OCI-M1 (cell line): ENCODE measurements at places on chromosomes 2 and 18.

DNA sequence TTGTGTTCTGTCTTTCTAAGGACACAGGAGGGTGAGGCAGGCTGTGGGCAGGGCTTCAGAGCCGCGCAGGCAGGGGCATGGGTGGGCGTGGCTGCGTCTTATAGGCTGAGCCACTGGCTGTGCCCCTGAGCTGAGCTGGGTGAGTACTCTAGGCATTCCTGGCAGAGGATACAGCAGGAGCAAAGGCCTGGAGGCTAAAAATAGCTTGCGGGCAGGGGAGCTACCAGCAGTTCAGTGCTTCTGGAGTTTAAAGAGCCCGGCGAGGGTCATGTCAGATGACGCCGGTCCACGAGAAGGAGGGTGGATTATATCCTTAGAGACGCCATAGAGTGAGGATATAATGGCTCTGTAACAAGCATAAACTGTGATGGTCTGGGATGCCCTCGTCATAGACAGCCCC lies 31.5 kb upstream of the PDIA6 start:
- no peak for DNase-seq

- DNase-seq: no peak
Observed at GRCh38 chr18:13992826-13993540, 77.6 kb upstream of the MC2R start.

- DNase-seq: no peak
Observed at GRCh38 chr2:46989491-46990230, 74.1 kb upstream of the MCFD2 start.

DNA sequence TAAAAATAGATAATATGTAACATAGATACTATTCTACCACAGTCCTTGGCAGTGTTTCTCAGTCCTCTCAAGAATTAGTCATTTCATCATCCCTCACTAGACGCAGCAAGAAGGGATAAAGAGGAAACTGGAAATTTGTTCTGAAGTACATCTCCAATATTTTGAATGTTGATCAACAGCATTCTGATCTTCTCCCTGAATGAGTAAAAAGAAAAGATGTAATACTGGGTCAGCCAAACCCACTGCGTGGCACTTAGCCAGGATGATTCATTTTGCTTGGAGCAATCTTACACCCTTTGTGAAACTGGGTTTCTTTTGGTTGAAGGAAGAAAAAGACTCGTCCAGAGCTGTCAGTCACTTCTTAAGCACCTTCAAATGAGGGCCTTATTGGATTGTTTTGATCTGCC lies 54.1 kb downstream of the TAF1B start:
- peak; percentile 62 for DNase-seq

- DNase-seq: no peak
Observed at GRCh38 chr2:108776475-108776874, 10.1 kb upstream of the CCDC138 start.

GRCh38 chr18:31659576-31660177 lies 24.7 kb downstream of the B4GALT6 start:
- no peak for DNase-seq

DNA sequence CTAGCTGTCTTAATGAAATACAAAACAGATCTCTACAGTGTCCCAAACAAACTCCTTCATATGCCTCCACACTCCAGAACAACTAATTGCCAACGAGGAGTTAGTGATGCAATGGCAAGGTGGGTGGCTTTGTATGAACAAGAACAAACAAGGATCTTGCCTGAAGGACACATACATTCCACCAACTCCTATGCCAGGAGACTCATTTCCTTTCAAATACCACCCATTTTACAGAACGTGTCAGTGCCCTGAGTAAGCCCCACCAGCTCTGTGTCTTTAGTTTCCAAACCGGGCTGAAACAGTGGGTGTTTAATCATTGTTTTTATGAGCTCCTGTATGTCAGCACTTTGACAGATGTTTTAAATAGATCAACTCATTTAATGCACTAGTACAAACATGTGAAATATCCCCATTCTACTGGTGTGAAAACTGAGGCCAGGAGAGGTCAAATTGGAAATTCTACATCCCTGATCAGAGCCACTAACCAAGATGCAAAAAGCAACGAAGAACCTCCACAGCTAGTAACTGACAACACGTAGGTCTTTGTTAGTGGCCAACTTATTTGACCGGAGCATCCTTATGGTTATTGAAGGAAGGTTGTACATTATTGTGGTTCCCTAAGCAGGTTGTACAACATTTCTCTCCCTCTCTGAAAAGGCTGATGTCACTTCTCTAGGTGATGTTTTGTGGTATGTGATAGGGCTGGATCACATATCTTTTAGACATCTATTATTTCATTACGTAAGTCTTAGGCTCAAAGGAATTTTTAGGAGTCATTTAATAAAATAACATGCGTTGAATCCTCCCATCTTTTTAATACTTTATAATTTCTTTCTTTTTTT lies 534.9 kb upstream of the TNP1 start:
- no peak for DNase-seq

- no peak for DNase-seq
Observed at GRCh38 chr2:32360416-32360815, 3.6 kb downstream of the BIRC6 start.

- DNase-seq: peak; percentile 2
Observed at GRCh38 chr2:149661844-149662243, 74.3 kb upstream of the MMADHC start.

- DNase-seq: peak; percentile 43
Observed at GRCh38 chr2:78887446-78887845, 138.1 kb upstream of the REG3G start.

DNA sequence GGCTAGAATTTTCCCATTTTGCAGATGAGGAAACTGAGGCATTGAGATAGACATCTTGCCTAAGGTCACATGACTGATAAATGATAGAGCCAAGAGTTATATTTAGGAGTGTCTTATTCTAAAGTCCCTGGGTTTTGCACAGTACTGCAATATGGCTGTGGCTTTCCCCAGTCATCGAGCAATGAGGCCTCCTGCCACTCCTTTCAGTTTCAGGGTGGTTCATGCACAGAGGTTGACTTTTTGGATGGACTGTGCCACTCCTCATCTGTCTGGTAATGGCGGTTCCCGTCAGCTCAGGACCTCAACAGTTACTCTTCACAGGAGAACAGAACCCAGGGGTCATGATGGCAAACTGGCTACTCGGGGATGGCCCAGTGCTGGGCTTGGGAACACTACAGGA lies 131.1 kb downstream of the ACKR3 start:
- no peak for DNase-seq

GRCh38 chr2:9225806-9226205 lies 19.2 kb downstream of the ASAP2 start:
- no peak for DNase-seq

- DNase-seq: no peak
Observed at GRCh38 chr2:7878786-7879482, 802.9 kb upstream of the ID2 start.

DNA sequence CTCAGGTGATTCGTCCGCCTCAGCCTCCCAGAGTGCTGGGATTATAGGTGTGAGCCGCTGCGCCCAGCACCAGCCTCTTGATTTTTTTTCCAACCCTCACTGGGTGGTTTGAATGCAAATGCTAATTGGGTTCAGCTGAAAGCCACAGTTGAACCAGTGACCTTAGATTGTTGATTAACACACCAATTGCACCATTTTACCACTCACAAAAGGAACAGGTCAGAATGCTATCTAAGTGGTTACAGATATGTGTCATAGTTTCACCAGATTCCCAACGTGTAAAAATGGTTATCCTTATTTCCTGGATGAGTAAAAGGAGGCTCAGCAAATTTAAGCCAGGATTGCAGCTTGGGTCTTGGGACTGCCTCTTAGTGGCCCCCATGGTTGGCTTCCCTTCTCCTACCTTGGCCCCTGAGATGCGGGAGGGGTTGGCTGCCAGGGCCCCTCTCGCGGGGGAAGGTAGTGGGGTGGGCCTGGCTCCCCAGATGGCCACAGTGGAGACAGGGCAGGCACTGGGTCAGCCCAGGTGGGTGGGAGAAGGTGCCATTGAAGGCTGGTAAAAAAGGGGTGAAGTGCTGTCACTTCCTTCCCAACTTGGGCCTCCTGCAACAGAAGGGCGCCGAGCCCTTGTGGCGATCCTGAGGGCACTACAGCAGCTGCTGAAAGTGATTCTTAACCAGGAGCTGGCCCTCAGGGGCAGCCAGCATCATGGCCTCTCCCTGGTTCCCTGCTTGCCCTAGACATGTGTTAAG lies 164.9 kb upstream of the HAAO start:
- no peak for DNase-seq

- peak; percentile 4 for DNase-seq
Observed at GRCh38 chr2:9074930-9075329, 71.4 kb upstream of the MBOAT2 start.

DNA sequence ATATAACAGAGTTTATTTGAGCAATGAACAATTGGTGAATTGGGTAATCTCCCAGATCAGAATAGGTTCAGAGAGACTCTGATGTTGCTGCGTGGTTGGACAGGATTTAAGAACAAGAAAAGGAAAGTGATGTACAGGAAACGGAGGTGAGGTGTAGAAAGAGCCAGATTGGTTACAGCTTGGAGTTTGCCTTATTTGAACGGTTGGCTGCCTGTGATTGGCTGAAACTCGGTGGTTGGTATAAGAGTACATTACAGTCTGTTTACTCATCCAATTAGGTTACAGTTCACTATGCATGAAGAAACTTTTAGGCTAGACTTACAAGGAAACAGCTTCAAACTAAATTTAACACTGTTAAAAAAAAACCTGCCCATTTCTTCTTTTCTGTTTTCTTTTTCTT lies 68.0 kb upstream of the CABLES1 start:
- DNase-seq: no peak

- no peak for DNase-seq
Observed at GRCh38 chr2:68222287-68222686, 30.0 kb downstream of the PPP3R1 start.

- peak; percentile 71 for DNase-seq
Observed at GRCh38 chr2:171811245-171811628, 82.8 kb downstream of the SLC25A12 start.

DNA sequence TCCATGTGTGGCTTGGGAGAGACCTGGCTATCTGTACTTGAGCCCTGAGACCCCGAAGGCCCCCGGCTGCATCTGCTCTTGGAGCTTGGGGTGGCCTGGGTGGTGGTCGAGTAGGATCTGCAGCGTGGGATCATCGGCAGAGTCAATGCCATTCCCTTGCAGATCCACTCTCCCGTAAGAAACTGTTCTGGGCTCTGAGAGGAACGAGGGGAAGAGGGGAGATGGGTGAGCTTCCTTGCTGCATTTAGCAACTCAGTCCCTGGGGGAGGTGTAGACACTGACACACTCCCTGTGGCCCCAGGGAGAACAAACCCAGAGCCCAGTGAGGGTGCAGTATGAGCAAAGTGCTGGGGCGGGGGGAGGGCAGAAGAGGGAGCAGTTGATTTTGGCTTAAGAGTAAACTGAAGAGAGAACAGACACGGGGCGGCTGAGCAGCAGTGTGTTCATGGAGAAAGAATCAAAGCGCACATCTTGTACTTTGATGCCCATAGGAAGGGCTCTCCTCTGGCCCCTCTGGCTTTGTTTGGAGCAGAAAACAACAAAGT lies 8.5 kb downstream of the GREB1 start:
- no peak for DNase-seq
